Brain microvascular endothelial cell (primary cell): ENCODE measurements at places on chromosomes 3 and 15.

- no peak for DNase-seq
Observed at GRCh38 chr15:45276831-45277230, 24.8 kb downstream of the SLC28A2 start.

DNA sequence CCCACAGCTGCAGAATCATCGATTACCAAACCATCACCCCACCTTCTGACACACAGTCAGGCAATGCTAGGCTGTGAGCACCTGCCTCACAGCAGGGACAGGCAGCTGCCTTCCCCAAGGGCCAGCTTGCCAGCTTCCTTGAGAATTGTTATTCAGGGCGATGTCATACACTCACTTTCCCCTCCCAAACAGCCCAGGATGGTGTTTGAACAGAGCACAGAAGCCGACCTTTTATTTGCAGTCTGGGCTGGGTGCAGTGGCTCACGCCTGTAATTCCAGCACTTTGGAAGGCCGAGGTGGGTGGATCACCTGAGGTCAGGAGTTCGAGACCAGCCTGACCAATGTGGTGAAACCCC lies 84.5 kb upstream of the HERC1 start:
- no peak for DNase-seq

DNA sequence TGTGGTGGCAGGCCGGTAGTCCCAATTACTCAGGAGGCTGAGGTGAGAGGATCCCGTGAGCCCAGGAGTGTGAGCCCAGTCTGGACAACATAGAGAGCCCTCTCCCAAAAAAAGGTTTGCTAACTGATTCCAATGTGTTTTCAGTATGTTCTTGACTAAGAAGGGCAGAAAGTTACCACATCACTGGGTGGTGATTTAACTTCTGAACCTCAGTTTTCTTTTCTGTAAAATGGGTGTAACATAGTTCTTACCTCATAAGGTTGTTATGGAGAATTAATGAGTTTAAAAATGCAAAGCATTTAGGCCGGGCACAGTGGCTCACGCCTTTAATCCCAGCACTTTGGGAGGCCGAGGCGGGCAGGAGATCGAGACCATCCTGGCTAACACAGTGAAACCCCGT lies 28.5 kb upstream of the RAF1 start:
- DNase-seq: no peak

GRCh38 chr3:161212906-161213305 lies 8.2 kb upstream of the NMD3 start:
- no peak for DNase-seq

- DNase-seq: no peak
Observed at GRCh38 chr3:125189378-125190165, 23.0 kb downstream of the SLC12A8 start.

DNA sequence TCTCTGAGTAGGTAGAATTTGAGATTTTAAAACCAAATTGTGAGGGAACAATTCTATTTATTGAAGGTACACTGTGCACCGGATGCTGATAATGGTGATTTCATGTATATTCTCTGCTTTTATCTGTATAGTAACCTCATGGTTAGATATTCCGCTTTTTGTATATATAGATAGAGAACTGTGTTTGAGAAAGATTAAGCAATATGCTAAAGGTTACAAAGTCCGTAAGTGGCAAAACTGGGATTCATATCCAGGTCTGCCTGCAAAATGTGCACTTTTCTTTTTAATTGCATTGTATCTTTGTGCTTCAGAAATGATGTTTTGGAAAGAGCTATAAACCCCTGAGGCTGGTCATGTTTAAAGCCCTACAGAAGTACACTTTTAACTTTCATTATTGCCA lies 635.4 kb upstream of the NECTIN3 start:
- DNase-seq: no peak

- DNase-seq: no peak
Observed at GRCh38 chr3:24526640-24527212, 32.1 kb upstream of the THRB start.

GRCh38 chr3:31219131-31219843 lies 313.4 kb upstream of the STT3B start:
- peak; percentile 80 for DNase-seq

DNA sequence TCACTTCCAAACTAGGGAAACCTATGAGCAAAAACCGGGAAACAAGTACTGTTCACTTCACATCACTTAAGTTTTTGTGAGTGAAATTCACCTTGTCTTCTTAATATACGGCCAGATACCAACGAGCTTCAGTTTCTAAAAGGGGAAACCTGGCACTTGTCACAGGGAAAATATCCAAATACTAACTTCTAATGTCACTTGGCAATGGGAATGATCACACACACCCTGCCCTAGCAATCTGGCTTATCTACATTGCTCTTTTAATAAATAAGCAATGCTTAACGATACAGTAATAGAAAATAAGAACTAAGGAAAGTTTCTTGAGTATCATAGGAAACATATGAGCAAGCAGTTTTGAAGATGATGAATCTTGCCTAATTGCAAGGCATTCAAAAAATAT lies 34.6 kb upstream of the PLOD2 start:
- no peak for DNase-seq

DNA sequence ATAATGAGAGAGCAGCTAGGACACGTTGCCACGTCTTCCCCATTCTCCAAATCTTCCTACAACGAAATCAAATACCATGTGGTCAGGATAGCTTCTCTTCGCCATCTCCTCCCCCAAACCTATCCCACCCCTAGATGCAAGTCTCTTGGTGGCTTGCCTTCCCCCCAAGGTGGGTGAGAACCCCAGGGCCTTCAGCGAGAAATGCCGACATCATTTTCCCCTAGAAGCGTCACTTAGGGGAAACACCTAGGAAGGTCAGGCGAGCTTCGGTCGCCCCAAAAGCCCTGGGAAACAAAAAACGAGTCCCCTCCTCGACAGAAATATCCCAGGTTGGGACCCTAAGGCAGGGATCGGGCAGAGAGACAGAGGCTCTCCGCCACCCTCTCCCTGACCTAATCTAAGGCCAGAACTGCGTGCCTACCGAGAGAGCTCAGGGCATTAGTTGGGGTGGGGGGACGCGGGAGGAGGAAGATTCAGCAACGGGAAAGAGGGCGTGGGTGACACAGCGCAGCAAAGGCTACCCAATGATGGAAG lies 502 bp downstream of the DPH3 start:
- no peak for DNase-seq

DNA sequence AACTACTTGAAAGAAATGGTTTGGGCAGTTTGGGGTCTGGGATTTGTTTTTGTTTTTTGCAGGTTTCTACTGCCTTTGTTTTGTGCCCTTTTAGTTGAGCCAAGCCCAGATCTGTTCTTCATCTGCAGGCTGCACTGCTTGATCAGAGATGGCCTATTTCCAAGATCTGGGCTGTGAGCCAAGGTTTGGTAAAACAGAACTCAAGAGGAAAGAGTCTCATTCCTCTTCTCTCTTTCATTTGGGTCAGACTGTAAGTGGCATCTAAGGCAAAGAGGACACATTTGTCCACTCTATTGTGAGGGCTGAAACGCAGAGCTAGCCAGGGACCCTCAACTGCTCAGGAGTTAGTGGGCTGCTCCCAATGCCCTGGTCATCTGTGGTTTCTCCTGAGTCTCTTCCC lies 104.4 kb upstream of the UBE3A start:
- DNase-seq: no peak

DNA sequence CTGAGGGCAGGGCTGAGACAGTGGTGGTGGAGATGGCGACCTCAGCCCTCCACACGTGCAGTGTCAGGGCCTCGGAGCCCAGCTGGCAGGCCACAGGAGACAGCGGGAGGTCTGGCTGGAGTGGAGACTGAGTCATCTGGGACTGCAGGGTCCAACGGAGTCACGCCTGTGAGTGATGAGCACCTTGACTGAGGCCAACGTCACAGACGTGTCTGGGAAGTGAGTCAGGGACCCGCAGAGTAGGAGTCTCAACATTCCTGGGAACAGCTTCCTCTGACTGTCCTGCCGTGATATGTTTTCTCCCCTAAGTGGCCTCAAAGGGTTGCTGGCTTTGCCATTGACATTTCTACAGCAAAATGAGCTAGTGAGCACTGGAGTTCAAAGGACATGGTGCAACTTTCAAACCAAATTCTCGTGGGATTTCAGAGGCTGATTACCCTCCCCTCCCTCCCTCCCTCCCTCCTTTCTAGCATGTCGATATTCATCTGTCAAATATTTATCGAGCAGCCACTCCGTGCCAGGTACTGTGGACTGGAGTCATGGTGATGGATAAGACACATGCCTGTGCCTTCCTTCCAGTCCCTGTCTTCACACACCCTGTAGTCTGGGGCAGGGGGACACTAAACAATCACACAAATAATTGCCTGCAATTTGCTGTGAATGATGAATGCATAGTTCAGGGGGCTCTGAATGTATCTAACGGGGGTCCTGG lies 53.3 kb upstream of the AMOTL2 start:
- DNase-seq: peak; percentile 100

GRCh38 chr15:85767785-85768529 lies 26.8 kb downstream of the KLHL25 start:
- no peak for DNase-seq

DNA sequence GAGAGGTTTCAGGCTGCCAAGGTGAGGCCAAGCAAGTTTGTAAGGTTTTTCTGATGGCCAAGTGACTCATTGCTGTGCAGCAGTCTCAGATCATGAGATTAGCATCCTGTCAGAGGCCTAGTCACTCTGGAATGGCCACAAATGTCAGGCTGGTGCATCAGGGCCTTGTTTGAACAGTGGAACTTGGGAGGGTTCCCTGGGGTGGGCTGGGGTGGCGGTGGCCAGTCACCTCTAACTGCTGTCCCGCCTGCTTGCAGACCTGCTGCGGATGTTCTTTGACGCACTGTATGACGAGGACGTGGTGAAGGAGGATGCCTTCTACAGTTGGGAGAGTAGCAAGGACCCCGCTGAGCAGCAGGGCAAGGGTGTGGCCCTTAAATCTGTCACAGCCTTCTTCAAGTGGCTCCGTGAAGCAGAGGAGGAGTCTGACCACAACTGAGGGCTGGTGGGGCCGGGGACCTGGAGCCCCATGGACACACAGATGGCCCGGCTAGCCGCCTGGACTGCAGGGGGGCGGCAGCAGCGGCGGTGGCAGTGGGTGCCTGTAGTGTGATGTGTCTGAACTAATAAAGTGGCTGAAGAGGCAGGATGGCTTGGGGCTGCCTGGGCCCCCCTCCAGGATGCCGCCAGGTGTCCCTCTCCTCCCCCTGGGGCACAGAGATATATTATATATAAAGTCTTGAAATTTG lies 2.8 kb upstream of the FAM131A start:
- peak; percentile 81 for DNase-seq

DNA sequence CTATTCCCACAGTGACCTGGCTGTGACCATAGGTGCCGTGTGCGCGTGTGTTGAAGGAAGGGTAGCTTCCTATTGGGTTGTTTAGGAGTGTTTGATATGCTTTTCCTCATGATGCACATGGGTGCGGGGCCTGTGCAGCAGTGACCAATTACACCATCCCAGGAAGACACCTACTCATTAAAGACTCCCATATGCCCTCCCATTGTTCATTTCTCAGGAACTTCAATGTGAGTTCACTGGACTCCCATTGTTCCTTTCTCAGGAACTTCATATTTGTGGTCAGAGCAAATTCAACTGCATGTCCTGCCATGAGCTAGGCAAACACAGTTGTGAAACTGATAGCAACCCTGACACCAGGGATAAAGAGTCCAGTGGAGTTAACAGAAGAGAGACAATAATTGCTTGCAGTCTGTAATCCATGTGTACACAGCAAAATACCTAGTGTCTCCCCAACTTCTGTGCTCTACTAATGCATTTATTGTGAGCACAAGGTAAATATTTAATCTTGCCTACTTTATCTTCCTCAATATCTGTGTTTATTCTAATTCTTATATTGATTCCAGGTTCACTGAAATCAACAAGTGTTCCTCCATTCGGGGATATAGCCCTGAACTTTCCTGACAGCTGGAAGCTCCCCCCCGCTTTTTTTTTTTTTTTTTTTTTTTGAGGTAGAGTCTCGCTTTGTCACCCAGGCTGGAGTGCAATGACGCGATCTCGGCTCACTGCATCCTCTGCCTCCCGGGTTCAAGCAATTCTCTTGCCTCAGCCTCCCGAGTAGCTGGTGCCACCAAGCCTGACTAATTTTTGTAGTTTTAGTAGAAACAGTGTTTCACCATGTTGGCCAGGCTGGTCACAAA lies 57.5 kb upstream of the GCNT3 start:
- peak; percentile 74 for DNase-seq

DNA sequence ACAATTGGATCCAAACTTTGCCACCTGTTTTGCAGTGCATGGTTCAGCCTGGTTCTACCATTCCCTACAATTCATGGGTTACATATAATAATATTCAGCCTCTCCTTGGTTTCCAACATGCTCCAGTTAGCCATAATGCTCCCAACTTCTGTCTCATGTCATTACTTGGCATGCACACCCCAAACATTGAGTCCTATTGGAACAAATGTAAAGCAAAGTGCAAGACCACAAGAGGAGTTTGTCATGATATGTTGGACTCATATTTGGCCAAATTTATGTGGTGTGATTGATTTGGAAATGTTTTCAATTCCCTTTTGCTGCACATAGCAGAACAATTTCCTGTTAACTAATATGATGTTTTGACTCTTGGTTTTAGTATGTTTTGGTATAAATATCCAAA lies 50.2 kb downstream of the KCNAB1 start:
- no peak for DNase-seq

DNA sequence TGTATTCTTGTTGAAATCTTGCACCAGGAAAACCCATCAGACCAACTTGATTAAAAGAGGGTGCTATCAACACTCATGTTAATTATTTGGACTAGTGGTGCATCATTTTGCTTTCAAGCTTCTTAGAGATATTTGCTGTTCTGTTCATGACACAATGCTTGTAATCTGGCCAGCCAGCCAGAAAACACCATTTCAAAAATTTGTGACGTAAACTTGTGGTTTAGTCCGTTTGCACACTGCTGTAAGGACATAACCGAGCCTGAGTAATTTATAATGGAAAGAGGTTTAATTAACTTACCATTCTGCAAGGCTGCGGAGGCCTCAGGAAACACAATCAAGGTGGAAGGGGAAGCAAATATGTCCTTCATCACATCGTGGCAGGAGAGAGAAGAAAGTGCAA lies 374.3 kb upstream of the TGFBR2 start:
- no peak for DNase-seq

DNA sequence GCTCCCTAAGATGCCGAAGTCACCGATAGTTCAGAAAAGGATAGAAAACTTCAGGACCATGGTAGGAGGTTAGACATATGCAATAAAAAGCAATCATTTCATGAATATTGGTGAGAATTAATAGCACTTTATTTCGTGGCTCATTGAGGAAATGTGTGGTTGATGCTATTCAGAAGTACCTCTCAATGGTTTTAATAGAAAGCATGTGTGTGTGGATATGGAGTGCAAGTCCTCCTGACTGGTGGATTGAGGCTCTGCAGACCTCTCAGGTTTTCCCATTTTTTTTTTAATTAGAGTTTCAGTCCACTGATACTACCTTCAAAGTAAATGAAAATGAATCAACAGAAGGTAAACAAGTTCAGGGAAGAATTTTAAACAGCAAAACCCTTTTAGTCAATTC lies 384.3 kb upstream of the RARB start:
- DNase-seq: no peak

GRCh38 chr3:186108106-186108940 lies 566 bp downstream of the ETV5 start:
- peak; percentile 61 for DNase-seq

GRCh38 chr3:61357902-61358301 lies 106.7 kb upstream of the FHIT start:
- DNase-seq: no peak

GRCh38 chr15:74307827-74308811 lies 59.3 kb downstream of the CYP11A1 start:
- peak; percentile 47 for DNase-seq
